ENCODE measurements at places on chromosomes 6 and 20.

DNA sequence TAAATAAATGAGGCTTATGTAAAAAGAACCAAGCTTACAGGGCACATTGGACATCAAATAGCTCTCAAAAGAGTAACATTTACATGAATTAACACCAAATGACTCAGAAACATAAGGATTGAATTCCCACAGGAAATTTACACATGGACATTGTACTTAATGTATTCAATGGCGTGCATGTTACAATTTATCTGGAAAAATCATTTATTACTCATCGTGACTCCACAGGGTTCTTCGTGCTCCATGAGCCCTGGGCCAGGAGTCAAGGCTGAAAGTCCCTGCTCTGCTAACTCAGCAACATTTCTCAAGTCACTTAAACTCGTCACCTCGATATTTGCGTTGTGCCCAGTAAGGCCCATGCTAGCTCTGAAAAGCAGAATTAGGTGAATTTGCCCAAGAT is 158.5 kb downstream of the PHACTR1 start:
- no peak for DNase-seq

DNA sequence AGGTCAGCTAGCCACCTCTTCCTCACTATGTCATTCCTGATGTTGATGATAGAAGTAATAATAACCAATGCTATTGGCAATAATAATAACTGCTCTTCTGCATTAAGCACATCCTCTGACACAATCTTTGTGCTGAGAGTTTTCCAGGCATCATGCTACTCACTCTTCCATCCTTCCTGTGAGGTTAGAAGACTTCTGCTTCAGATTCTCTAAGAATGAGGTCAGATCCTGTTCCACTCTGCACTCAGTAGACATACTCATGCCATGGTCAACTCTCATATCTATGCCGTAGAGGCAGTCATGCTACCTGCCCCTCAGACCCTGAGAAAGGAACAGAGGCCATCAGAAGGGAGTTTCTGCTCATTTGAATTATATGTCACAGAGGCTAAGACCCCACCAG is 98.1 kb upstream of the TOP1 start:
- DNase-seq: no peak

DNA sequence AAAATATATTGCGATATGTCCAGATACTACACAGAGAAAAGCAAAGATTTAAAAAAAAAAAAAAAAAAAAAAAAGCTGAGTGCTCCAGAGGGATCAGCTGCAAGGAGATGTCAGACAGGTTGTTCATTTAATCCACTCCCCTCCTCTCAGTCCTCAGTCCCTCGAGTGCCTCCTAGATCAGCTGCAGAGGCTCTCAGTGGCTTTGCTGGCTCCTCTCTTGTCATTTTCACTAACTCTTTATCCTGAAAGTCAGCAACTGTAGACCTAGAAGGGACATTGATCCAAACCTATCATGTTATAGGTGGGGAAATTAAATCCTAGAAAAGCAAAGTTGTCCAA is 61.6 kb downstream of the KIAA0319 start:
- no peak for DNase-seq

GRCh38 chr6:23498013-23498412 is 628.0 kb upstream of the NRSN1 start:
- no peak for DNase-seq

GRCh38 chr6:132357120-132357519 is 44.2 kb downstream of the MOXD1 start:
- no peak for DNase-seq

DNA sequence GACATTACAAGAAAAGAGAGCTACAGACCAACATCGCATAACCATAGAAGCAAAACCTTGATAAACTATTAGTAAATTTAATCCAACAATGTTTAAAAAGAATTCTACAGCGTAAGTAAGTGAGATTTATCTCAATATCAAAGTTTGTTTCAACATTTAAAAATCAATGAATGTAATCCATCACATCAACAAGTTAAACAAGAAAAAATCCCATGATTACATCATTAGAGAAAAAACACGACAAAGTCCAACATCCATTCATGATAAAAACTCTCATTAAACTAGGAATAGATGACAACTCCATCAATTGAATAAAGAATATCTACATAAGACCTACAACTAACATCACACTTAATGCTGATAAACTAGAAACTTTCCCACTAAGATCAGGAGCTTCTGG is 239.0 kb upstream of the GGTLC1 start:
- no peak for DNase-seq

GRCh38 chr6:35651244-35651643 is 37.5 kb downstream of the FKBP5 start:
- no peak for DNase-seq

- DNase-seq: no peak
Measured at GRCh38 chr6:156773935-156774852, 3.0 kb upstream of the ARID1B start.

DNA sequence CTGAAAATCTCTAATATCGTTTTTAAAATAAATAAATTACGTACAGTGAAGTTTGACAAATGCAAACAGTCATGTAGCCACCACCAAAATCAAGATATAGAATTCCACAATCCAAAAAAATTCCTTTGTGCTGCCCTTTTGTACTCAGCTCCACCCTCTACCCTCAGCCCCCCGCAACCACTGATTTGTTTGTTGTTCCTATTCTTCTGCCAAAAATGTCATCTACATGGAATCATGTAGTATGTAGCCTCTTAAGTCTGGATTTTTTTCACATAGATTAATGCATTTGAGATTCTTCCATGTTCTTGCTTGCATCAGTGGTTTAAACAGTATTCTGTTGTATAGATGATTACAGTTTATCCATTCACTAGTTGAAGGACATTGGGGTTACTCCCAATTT is 8.5 kb upstream of the REPS1 start:
- no peak for DNase-seq

- DNase-seq: no peak
Measured at GRCh38 chr6:27806981-27807440, 105.2 kb downstream of the OR2B2 start.

- DNase-seq: no peak
Measured at GRCh38 chr6:170575250-170575649, 9.2 kb downstream of the PDCD2 start.

All from stimulated activated CD8-positive, alpha-beta memory T cell treated with anti-CD3 and anti-CD28 coated beads, Interleukin-2, amount 100 ng/mL, for 48 hours (primary cell).